ENCODE measurements at places on chromosomes 13 and 19.

DNA sequence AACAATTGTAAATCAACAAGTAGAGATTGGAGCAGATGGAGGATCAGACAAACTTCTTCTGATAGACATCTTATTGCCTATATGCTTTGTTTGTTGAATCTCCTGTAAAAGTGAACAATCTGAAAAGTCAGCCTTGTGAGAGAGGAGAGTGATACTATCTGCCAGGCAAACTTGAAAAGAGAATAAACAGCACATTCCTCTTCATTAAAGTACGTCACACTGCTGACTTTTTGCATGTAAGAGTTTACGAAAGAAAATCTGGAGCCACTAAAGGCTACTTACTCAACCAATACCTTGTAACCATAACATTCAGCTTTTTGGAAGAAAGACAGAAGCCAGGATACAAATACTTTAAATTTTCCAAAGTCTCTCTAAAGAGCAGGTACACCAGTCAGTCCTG lies 42.5 kb downstream of the EDNRB start:
- DNase-seq, result no peak

- DNase-seq, result no peak
Measured at GRCh38 chr19:55487924-55488687, at the start of gene SSC5D. SSC5D (plus strand) TSS chr19:55488436; CDS start chr19:55488590, 154 bp downstream.

DNA sequence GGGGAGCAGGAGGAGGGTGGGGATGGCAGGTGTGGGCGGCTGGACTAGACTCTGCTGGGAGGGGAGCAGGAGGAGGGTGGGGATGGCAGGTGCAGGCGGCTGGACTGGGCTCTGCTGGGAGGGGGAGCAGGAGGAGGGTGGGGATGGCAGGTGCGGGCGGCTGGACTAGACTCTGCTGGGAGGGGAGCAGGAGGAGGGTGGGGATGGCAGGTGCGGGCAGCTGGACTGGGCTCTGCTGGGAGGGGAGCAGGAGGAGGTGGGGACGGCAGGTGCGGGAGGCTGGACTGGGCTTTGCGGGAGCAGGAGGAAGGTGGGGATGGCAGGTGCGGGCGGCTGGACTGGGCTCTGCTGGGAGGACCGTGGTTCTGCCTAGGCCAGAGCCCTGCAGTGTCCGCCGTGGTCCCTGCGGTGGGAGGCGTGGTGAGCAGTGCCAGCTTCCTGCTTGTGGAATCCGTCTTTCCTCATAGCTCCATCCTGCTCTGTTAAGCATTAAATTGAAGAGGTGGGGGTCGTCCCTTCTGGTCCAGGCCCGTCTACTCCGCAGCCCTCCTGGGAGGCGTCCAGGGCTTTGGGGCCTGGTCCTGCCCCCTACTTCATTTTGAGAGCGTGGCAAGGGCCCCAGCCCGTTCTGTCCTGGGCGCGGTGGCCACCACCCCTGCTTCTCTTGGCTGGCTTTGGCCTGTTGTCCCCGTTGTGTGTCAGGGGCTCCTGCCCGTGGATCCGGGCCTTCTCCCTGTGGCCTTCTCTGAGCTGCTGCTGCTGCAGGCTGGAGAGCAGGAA lies 4.7 kb downstream of the SPPL2B start:
- no peak for DNase-seq

DNA sequence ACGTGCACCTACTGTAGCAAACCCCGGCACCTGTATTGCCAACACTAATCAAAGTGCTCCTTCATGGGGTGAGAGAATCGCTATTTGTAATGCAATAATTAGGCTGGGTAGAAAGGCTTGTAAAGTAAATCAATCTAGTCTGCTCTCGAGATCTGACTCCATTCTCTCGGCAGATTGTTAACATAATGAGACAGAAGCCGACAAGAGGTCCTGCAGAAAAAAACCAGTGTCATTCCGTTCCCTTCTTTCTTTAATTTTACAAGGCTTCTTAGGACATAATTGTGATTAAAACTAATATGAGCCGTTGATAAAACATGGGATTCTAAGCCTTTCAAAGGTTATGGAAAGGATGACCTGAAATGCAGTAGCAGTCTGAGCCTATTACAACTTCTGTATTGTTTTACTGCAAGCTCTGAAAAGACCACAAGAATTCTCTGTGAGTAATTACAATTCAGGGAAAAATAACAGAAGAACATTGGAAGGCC lies 530.0 kb downstream of the PCDH9 start:
- DNase-seq, result no peak

GRCh38 chr19:49863935-49864320 lies 3.4 kb downstream of the PNKP start:
- no peak for DNase-seq

DNA sequence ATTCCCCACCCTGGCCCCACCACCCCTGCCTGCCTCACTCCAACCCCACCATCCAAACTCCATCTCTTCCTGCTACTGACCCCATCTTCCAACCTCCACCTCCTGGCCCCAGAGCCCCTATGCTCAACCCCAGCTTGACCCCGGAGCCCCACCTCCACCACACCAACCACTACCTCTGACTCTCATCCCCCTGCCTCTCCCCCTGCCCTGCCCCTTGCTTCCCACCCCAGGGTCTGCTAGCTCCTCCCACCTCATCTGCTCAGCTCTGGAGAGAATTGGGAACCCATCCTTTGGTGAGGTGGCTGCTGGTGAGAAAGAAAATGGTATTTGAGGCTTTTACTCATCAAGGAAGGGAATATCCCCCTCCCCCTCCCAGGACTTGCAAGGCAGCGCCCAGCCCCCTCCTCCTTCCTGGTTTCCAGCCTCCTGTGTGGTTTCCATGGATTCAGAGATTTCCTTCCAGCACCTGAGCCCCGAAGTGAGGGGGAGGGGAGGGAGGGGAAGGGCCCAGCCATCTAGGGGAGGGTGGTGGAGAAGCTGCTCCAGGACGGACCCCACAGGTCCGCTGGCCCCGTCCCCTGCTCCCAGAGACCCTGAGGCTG lies 11.4 kb upstream of the PEPD start:
- DNase-seq, result no peak

DNA sequence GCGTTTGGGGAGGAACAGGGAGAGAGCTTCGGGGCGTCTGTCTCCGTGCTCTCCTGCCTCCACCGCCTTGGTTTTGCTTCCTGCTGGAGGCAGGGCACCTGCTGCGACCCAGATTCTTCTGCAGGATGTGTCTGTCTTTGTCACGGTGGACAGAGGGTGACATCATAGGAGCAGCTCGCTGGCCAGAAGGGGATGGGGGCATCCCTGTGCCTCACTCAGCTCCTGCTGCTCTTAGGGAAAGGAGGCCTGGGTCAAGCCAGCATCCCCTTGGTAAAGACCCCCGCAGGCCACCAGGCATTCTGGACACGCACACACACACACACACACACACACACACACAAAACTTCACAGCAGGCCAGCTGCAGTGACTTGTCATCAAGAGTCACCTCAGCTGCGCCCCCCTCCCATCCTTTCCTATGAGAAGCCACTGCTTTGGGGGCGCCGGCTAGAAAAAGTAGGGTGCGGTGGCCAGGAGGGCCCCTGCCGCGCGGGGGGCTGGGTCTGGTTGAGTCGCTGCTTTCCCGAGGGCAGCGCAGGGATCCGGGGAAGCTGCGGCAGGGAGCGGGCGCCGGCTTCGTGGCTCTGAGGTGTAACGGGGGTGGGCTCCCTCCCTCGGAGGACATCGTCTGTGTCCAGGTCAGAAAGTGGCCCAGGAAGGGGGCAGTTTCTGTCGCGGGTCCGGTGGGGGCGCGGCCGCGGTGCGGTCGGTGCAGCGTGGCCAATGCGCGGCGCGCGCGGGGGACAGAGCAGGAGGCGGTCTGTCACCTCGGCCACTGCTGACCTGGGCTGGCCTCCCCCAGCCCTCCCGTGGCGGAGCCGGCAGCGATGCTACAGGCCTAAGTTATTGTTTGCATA lies 15.8 kb upstream of the NPAS1 start:
- DNase-seq, result no peak

GRCh38 chr13:73542446-73542845 lies 483.6 kb downstream of the KLF5 start:
- DNase-seq, result no peak

GRCh38 chr13:95564733-95565291 lies 12.3 kb downstream of the CLDN10 start:
- DNase-seq, result no peak

GRCh38 chr19:12938779-12939601 lies 581 bp downstream of the CALR start:
- DNase-seq, result no peak

DNA sequence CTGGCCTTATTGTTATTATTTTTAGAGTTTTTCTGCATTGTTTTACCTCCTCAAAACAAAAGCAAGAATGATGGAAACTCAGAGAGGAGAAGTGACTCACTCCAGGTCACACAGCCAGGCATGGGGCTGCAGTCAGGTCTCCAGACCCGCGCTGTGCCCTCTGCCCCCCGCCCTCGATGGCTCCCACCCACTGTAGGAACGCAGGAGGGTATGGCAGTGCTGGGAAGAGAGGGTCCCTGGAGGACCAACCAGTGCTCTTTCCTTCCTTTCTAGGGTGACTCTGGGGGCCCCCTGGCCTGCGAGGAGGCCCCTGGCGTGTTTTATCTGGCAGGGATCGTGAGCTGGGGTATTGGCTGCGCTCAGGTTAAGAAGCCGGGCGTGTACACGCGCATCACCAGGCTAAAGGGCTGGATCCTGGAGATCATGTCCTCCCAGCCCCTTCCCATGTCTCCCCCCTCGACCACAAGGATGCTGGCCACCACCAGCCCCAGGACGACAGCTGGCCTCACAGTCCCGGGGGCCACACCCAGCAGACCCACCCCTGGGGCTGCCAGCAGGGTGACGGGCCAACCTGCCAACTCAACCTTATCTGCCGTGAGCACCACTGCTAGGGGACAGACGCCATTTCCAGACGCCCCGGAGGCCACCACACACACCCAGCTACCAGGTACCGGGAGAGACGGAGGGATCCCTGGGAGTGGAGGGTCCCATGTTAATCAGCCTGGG lies 5.6 kb downstream of the TIMM13 start:
- DNase-seq, result no peak

- DNase-seq, result no peak
Measured at GRCh38 chr19:15397782-15398181, 18.2 kb upstream of the AKAP8 start.

DNA sequence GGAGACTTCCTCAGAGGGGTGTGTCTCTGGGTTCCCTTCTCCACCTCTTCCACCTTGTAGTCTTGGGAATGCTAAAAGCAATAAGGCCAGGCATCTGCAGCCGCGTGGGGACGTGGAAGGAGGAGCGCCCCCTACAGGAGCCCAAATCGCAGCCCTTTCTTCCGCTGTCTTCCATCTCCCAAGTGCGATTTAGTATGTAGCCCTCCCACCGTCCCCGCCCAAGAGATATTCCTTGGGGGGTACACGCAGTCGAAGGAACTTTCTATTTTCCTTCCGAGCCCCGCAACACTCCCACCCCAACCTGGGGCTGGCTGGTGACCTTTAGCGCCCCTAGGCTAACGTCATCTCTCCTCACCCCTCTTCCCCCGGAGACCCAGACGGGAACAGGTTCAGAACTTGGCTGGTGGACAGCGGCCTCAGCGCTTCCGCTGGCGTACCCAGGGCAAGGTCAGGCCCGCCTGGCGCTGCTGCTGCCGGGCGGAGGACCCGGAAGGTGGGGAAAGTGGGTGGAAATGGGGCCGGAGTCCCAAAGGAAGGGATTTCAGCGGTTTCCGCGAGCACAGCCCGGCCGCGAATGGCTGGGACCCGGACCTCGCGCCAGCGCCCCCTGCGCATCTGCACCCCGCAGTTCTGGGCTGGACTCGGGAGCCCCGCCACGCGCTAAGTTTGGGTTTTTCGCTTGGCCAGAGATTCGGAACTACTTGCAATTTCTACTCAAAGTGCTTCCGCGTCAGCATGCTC lies 2.1 kb upstream of the PCDH8 start:
- DNase-seq, result peak; percentile 60

GRCh38 chr13:92781965-92782690 lies 444.5 kb upstream of the GPC6 start:
- no peak for DNase-seq

DNA sequence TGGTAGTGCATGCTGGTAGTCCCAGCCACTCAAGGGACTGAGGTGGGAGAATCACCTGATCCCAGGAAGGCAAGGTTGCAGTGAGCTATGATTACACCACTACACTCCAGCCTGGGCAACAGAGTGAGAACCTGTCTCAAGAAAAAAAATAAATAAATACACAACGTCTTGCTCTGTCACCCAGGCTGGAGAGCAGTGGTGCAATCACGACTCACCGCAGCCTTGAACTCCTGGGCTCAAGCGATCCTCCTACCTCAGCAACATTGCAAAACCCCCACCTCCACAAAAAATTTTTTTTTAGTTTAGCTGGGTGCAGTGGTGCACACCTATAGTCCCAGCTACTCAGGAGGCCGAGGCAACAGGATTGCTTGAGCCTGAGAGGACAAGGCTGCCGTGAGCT lies 8.8 kb downstream of the TPM4 start:
- no peak for DNase-seq

GRCh38 chr19:40419066-40419612 lies 6.0 kb upstream of the PRX start:
- no peak for DNase-seq

DNA sequence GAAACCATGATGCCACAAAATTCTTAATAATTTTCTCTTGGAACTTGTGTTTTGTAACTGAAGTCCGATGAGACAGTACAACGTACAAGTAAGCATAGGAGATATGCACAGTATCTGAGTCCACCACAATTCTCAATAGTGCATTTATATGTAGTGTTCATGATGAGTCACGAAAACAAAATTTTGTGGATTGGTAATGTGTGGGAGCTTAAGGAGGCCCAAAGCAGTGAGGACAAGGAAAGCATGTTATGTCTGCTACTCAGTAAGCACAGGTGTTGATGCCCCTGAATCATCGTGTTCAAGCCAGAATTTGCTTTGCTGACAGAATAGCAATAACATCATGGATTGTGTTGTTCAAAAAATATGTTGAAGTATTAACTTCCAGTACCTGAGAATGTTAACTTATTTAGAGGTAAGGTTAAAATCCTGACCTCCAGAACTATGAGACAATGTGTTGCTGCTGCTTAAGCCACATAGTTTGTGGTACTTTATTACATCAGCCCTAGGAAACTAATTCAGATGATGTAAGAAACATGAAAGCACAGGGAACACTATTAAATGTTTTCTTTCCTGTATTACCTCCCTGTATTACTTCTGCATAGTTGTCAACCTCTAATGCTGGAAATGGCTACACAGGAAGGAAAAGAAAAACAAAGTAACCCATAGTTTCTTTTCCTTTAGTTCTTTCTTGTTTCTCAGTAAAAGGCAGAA lies 201.3 kb downstream of the SLITRK6 start:
- no peak for DNase-seq

GRCh38 chr19:10625003-10625761 lies at the start of gene SLC44A2:
SLC44A2 (plus strand) TSS chr19:10625553; CDS start chr19:10625634, 81 bp downstream.
- no peak for DNase-seq

DNA sequence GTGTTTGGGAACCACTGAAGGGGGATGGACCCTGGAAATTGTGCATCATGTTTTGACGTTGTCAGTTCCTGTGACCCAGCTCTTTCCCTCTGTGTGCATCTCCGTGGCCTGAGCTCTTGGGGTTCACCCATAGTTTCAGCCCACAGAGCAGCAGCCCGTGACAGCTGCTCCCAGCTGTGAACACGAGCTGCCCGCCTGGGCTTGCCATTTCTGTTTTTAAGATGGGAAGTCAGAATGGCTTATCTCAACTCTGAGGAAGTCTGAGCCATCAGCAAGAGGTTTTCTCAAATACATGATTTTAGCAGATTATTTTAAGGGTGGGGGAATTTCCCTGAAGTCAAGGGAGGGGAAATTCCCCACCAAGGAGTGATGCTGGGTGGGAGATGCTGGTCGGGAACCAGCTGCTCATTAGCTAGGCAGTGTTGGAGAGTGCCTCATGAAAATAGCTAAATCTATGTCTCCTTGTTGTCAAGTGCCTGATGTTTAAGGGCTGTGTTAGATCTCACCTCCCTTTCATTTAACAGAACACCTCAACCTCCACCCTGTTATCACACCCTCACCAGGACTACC lies 34.8 kb upstream of the C1QTNF9 start:
- DNase-seq, result peak; percentile 62

GRCh38 chr19:8449830-8450229 lies 5.1 kb downstream of the HNRNPM start:
- no peak for DNase-seq

Measured in stimulated activated naive CD8-positive, alpha-beta T cell treated with anti-CD3 and anti-CD28 coated beads, Interleukin-15, amount 100 ng/mL, for 72 hours (primary cell).